ENCODE measurements at places on chromosomes 16 and 17. TPM values are rescaled to one million over a fixed set of nuclear protein-coding genes. Genes with fewer than 3 reads are reported as not detected.
A peak's percentile ranks its signal among the peaks of the same experiment; 100 is the strongest.

The HASPIN gene
- total RNA-seq, result 3.9 TPM

DNA sequence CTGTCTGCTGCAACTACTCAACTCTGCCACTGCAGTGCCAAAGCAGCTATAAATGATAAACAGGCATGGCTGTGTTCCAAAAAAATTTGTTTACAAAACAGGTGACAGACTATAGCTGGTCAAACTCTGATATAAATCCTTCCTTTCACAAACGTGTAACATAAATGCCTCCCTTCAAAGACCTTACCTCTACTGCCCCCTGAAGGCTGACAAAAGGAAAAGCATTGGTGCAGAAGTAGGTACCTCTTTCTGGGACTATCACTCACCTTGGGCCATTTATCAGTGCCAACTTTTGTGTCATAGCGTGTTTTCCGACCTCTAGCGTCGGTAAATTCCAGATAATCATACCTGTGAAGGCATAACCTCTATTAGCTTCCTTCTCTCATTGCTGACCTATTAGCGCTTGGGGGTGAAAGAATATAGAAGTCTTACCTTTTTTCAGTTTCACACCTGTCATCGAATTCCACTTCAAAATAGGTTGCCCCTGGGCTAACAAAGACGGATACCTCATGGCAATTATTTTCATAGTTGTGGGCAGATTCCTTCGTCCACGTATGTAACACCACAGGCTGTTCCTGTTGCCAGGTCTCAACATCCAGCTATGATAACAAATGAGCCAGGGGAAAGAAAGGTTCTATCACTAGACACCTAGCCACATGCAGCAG is 67.9 kb downstream of the ZZEF1 start:
- DNase-seq, result peak; percentile 47

The CCL17 gene
- not detected for total RNA-seq

DNA sequence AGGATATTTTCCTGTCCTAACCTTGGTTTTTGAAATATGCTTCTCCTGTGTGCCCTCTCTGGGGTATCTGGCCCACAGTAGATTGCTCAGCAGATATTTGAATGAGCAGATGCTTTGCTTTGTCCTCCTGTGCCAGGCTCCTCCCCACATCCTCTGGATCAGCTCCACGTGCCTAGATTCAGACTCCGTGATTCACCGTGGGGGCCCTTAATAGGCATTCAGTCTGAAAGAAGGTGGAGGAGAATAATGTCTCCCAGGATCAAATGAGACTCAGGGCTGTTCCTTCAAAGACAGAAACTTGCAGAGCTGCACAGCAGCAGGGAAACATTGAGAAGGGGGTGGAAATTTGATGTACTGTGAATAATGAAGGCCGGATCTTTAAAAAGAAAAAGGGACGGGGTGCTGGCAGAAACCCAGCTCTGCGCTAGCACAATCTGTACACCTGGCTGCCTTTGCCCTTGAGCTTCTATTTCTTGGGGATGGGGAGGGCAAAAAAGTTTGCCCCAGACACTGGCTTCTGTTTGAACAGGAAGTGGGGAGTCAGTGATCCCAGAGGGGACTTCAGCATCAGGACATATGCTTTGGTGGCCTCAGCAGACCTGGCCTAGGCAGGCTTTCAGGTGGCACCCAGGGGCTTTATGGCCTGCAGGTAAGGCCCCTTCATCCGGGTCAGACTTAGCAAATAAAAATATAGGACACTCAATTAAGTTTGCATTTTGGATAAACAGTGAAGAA is 15.9 kb upstream of the SLC12A3 start:
- peak; percentile 78 for DNase-seq

The CD300H gene
- total RNA-seq, result not detected

The HOXB9 gene
- under 0.01 TPM for total RNA-seq

DNA sequence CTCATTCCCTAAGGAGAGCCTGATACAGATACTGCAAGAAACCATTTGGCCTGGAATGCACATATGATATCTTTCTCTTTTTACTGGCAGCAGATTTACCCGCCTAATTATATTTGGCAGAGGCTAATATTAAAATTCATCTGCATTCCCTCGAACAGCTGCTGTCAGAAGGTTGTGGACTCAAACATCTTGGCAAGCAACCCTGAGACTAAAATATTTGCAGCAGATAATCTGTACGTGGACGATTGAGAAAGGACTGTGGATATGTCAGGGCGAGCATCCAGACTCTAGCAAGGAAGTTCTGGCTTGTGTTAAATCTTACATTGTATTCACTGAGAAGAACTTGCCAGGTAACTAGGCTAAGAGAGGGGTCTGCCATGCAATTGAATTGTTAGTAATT is 65.2 kb downstream of the SNX20 start:
- DNase-seq, result no peak

The WFIKKN1 gene
- not detected for total RNA-seq

The NECAB2 gene
- not detected for total RNA-seq

The TMC5 gene
- total RNA-seq, result not detected

The PRAC2 gene
- not detected for total RNA-seq

GRCh38 chr17:57900991-57901743 is 51.3 kb upstream of the MRPS23 start:
- DNase-seq, result no peak

- DNase-seq, result no peak
These were observed 7.7 kb upstream of the ZNF652 start for GRCh38 chr17:49369760-49370159.

GRCh38 chr17:39872751-39873150 is 4.7 kb downstream of the ZPBP2 start:
- peak; percentile 31 for DNase-seq

DNA sequence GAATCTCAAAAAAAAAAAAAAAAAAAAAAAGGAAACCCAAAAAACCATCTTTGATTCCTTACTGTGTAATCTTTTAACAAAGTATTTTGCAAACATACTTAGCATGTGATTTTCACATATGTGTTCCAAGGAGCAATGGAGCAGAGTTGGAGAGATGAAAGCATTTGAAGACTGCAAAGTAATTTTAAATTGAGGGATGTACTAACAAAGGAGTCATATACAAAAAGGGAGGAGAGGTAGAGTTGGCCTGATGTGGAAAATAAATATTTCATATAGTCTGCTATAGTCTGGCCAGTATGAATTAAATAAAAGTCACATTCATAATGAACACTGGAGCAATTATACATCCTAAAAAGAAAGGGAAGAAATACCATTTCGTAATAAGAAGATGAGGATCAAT is 265.8 kb upstream of the TBX2 start:
- no peak for DNase-seq

DNA sequence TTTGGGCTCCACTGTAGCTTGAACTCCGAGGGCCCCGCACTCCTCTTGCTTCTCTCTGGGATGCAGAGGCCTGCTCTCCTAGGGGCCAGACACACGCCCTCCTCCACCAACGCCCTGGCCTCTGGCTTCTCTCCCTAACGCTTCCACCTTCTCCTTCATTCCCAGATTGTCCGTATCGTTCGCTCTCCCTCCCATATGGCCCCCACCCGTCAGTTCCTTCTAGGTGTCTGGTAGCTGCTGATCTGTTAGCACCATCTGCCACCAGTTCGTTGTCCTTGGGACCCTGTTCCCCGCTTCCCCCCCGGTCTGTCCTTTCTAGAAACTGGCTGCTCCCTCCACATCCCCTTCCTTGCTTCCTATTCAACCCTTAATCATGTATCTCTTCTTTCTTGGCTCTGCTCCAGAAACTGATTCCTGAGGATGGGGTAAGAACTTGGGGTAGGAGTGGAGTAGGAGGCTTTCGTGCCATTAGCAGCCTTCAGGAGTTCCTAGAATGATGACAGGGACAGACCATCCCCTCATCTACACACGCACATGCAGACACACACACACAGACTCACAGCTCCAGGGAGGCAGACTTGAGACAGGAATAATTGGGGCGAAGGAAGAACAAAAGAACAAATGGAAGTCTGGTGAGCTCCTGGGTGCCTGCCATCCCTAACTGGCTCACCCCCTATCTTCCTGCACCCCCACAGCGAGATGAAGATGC is 4.3 kb downstream of the ATP1B2 start:
- DNase-seq, result peak; percentile 44

GRCh38 chr17:82726427-82726826 is 9.0 kb upstream of the FN3K start:
- no peak for DNase-seq

GRCh38 chr16:87416826-87417527 is 24.8 kb downstream of the MAP1LC3B start:
- peak; percentile 72 for DNase-seq

The CMC2 gene
- total RNA-seq, result 57.0 TPM

The PARN gene
- total RNA-seq, result 25.1 TPM

- DNase-seq, result no peak
These were observed 3.3 kb downstream of the COTL1 start for GRCh38 chr16:84614623-84614967.

GRCh38 chr17:82952019-82952418 is 112.2 kb upstream of the ZNF750 start:
- DNase-seq, result no peak

GRCh38 chr17:6340708-6341107 is 94.2 kb downstream of the AIPL1 start:
- no peak for DNase-seq

DNA sequence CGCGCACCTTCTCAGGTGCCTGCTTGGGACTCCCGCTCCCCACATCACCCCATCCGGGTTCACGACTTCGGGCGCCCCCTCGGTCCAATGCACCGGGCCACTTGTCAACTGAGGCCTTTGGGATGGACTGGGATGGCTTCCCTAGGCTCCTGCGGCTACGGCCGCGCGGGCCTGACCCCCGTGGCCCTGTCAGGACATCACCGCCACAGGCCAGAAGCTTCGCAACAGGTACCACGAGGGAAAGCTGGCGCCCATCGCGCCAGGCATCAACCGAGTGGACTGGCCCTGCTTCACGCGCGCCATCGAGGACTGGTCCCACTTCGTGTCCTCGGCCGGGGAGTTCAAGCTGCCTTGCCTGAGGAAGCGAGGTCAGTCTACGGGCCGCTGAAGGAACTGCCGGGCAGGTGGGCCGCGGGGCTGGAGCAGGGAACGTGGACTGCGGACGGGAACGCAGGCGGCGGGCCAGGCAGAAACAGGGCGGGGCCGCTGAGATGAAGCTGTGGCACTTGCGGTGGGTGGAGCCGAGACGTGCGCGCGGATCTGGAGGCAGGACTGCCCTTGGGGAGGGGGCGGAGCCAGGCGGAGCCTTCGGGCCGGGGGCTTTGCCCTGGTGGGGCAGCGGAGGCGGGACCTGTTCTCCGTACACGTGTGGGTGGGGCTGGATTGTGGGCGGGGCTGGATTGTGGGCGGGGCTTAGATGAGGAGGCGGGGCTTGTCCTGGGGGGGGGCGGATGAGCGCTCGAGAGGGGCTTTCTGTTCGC is 13.7 kb upstream of the CNGB1 start:
- DNase-seq, result peak; percentile 62

The ABCC6 gene
- 0.56 TPM for total RNA-seq

The TBC1D3H gene
- not detected for total RNA-seq

The ARL5C gene
- not detected for total RNA-seq

DNA sequence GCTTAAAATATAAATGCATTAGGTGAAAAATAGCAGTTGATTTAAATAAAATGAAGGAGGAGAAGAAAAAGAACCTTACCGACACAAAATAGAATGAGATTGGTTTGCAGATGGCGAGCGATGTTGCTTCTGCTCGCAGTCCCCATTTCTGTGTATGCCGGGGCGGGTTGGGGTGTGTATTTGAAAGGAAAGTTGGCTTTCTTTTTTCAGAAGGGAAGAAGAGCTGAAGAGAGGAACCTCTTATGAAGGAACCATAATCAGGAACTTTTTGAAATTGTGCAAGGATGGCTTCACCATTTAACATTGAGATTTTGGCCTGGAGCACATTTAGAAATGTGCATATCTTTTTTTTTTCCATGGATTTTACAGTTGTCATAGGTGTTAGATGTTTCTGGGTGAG is at the start of gene IGSF6:
Gene IGSF6, minus strand, starts transcription at position 156 of the 400 bp plus-strand sequence. Its CDS starts 10 bp downstream, at position 146.
- no peak for DNase-seq

DNA sequence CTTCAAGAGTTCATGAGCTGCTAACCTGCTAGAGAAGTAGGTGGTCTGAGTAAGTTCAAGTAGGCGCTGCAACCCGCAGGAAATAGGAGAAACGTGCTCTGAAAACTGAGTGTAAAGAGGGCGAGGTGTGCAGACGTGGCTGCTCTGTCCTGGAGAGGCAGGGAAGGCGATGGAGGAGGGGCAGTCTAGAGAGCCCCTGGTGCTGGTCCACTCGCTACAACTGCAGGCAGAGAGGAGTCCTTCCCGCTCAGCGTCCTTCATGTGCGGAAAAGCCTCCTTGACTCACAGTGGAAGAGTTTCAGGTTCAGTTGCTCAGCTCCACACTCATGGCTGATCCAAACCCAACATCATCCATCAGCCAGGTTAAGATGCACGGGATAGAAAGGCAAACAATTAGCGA is 12.1 kb downstream of the ABCA3 start:
- no peak for DNase-seq

The CD7 gene
- not detected for total RNA-seq

GRCh38 chr16:4018391-4018790 is 97.9 kb downstream of the ADCY9 start:
- peak; percentile 37 for DNase-seq

Measured in IMR-90 (cell line).